ENCODE measurements at places on chromosomes 13 and 19. TPM values are rescaled to one million over a fixed set of nuclear protein-coding genes. Genes with fewer than 3 reads are reported as not detected.

- DNase-seq = no peak
Observed at GRCh38 chr19:42508892-42509444, 19.3 kb downstream of the CEACAM1 start.

DNA sequence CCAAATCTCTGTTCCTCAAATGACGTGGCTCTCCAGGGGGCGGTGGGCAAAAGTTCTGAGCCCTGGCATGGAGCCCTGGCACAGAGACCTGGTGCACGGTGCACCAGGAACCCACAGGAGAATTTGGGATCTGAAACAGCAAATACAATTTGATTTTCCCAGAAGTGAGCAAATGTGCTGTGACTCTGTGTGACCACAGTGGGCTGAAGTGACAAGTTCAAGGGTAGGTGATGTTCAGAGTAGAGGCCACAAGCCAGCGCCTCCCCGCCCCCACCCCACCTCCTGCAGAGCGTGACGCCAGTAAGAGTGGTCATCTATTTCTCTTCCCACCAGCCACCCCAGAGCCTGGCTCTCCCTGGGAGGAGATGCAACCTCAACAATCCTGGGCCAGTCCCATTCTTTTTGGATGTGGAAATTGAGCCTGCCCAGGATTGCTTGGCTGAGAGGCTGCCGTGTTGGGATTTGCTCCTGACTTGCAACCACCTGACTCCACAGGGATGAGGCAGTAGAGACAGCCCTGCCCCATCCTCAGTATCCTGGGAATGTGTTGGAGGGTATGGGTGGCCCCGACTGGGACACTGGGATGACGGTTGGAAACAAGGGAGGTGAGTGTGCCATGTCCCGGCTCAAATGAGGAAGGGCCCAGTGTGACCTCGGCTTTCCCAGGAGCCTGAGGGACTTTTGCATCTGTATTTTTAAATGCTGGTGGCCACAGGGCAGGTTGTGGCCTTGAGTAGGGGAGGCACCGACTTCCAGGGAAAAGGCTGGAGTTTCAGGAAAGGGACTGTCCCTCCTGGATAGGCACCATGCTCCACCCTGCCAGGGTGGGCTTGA, 11.1 kb upstream of the BCL3 start:
- no peak for DNase-seq

DNA sequence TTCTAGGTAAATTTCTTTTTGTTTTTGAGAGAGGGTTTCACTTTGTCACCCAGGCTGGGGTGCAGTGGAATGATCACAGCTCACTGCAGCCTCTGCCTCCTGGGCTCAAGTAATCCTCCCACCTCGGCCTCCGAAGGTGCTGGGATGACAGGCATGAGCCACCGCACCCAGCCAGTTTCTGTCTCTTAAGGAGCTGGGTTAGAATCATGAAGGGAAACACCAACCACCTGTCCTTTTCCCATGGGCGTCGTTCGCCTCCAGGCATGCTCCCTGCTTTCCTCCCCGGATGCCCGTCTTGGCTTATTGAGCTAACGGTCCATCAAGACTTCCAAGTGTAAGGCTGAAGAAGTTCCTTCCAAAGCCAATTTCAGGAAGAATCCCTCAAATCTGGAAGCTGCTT, 85.9 kb downstream of the SOX1 start:
- DNase-seq = no peak

DNA sequence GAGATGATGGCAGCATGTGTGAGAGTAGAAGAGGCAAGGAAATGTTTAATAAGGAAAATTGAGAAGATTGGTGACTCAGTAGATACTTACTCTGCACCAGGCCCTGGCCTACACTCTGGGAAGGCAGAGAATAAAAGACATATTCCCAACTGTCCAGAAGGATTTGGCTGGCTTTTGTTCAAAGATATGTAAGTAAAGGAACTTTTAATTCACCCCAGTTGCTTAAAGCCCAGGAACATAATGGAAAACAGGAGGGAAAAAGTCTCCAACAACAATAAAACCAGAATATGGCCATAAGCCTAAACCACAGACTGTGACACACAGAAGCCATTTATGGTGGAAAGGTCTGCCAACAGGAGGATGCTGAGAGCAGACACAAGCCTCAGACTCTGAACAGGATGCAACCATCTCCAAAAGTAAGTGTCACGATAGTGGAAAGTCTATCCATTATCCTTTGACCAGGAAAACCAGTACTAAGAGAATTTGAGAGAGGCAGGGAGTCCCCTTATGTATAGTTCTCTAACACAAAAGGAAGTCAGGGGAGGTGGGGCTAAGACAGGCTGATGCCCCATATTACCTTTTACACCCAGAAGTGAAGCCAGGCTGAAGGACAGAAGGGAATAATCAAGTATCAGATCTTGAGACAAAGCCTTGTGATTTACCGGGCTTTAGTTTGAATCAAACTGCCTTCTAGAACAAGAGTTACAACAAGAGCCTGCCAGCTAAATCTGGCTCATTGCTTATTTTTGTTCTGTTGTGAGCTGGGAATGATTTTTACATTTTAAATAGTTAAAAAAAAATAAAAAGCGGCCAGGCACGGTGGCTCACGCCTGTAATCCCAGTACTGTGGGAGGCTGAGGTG, 169.5 kb upstream of the STARD13 start:
- no peak for DNase-seq

C19orf85 gene
- total RNA-seq = not detected

PRSS57 gene
- not detected for total RNA-seq

MEF2B gene
- 3.1 TPM for total RNA-seq

All from activated naive CD4-positive, alpha-beta T cell treated with anti-CD3 and anti-CD28 coated beads for 36 hours (primary cell).